ENCODE measurements at places on chromosomes 7 and 10.

DNA sequence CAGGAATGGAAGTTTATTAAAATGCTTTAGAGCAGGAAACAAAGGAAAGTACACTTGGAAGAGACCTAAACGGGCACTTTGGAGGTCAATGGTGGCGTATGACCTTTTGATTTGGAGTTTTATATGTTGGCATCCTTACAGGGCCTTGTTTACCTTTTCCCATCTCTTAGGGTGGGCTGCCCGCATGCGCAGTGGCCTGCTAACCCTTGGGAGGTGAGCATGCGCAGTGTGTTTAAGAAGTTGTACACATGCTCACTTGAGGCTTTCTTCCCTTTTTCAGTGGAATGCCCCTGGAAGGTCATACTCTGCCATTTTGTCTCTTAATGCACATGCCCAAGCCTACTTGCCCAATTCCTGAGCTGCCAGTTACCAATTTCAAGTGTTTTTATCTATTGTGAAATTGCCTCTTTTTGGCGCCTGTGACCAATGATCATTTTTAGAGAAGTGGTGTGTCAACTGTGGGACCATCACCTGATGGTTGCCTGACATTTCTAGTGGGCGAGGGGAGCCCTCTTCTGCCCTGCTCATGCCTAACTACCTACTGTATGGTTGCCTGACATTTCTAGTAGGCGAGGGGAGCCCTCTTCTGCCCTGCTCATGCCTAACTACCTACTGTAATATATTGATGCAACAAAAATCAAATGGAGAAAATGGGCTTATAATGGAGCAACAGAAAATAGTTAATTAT lies 138.0 kb downstream of the PPP1R9A start:
- DNase-seq, result peak; percentile 76

DNA sequence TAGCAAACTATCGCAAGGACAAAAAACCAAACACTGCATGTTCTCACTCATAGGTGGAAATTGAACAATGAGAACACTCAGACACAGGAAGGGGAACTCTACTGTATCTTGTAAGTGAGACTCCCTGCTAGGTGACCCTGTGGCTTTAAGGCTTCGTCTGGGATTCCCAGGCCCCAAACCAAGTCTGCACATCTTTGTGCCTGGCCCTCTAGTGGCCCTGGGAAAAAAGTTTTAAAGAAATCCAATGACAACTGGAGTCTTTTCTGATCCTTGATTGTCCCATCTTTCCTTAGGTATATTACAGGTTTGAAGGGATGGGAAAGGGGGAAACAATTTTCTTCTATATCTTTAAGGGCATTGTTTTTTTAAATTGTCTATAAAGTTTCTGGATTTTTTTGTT lies 10.6 kb upstream of the LIPM start:
- DNase-seq, result peak; percentile 46

DNA sequence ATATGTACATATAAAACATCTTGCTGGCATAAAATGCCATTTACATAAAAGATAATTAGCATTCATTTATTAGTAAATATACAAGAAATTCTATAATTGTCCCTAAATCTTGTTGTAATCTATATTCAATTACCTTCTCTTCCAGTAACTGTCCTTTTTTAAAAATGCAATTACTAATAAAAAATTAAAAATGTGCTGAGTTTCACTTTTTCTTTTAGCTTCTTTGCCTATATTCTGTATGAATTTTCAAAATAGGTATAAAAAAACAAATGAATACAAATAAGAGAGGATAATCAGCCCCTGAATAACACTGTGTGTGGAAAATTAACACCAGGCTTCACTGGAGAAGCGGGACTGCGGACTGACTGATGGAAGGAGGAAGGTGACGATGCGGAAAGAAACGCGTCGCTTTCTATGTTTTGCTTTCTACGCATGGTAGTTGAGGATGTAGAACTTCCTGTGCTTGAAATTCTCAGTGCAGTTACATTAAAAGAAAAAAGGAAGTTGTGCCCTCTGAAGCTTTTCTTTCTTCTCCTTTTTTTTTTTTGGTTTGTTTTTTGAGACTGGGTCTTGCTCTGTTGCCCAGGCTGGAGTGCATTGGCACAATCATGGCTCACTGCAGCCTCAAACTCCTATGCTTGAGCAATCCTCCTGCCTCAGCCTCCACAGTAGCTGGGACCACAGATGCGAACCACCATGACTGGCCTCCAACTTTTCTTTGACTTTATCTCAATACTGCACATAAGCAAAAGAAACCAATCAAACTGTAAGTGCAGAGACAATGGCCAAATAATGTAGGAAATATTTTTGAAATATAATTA lies 7.4 kb upstream of the ZMYND11 start:
- DNase-seq, result no peak

- DNase-seq, result no peak
These were observed 253.1 kb upstream of the MTPN start for GRCh38 chr7:136230210-136230609.

DNA sequence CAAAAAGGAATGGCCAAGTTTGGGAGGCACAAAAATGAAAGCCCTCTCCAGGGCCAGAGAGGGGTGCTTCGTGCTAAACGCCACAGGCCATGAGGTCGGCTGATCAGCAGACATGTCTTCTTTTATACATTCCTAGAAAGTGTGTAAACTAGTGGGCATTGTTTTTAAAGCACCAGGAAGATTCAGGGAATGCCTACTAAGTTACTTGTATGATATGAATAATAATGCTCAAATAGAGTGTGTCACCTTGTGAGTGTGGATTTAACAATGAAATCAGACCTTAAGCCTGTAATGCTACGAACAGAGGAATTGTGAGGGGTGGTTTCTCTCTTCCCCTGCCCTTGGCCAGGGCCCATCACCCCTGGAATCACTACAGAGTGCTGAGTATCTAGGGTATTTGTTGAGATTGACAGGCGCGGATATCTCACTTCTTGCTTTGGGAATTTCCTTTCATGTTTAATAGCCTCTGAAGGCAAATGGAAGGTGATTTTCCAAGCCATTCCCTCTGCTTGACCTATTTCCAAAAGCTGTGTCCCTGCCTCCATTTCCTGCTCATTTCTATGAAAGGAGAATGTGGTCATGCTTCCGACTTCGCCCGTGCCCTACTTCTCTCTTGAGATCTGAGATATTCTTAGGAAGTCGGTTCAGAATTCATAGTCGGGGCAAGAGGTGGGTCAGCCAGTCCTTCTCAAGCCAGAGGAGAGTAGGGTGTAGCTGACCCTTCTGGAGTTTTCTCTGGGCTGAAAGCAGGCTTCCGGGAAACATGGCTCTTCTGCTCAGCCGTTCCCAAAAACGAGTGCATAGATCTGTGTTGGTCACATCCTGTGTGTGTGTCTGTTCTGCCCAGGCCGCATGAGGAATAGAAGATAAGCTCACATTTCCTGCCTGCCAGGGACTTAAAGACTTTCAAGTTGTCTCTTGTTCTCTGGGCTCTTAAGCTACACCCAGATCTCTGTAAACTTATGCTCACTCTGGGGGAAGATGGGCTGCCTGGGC lies 167.8 kb upstream of the ITGB1 start:
- no peak for DNase-seq
